Astrocyte of the cerebellum (primary cell): ENCODE measurements at places on chromosomes 12 and 14.

DNA sequence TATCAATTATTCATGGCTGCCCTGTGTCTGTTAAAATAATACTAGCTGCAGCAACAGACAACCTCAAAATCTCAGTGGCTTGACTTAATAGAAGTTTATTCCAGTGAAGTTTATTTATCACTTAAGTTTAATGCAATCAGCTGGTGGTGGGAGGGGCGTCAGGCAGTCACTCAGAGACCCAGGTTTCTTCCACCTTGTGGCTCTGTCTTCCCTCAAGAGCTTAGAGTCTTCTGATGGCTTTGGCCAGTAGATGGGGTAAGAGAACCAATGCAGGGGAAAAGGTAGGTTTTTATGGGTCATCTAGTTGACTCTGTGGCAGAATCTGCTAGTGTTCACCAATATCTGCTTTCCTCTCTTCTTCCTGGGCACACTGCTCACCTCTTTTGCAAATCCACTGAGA is 668.9 kb downstream of the AACS start:
- no peak for DNase-seq

- peak; percentile 9 for DNase-seq
Observed at GRCh38 chr14:32047791-32048190, 29.3 kb upstream of the ARHGAP5 start.

- no peak for DNase-seq
Observed at GRCh38 chr12:93347054-93347785, 30.5 kb upstream of the NUDT4 start.

- DNase-seq: no peak
Observed at GRCh38 chr12:16583969-16584745, 21.8 kb downstream of the LMO3 start.

DNA sequence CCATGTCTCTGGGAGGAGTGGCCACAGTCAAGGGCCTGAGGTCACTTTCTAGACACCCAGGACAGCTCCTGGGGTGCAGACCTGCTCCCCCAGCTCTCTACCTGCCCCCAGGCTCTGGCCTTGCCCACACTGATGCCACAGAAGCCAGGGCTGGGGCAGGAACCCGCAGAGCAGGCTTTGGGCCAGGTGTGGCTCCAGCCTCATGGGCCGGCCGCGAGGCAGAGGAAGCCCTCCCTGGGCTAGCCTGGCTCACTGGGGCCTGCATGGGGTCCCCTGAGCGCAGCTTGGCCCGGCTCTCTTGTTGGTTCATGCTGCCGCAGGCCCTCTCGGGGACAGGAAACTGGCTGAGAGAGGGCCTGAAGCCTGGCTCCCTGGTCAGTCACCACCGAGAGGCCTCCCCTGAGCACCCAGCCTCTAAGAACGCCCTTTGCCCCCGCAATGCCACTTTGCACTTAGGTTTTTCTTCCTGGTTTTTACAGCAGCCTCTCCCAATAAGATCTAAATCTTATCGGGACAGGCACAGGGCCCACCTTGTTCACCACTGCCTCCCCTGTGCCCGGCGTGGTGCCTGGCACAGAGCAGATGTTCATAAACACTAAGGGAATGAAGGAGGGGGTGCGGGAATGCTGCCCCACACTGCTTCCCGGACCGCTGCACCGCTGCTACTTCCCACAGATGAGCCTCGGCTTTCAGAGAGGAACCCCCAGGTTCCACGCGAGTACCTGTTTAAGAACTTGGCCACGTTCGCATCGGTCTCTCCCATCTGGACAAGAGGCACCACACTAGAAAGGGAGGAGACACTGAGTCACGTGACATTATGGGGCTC is 14.7 kb downstream of the MMAB start:
- no peak for DNase-seq

GRCh38 chr14:82341261-82341810 is 807.7 kb upstream of the SEL1L start:
- DNase-seq: no peak

GRCh38 chr12:100868487-100868886 is 73.9 kb downstream of the ANO4 start:
- peak; percentile 12 for DNase-seq
